ENCODE measurements at places on chromosomes 5 and 9. TPM values are rescaled to one million over a fixed set of nuclear protein-coding genes. Genes with fewer than 3 reads are reported as not detected.
A peak's percentile ranks its signal among the peaks of the same experiment; 100 is the strongest.

TBC1D2 gene
- 16.6 TPM for total RNA-seq

PCDHA3 gene
- 0.06 TPM for total RNA-seq

GPR150 gene
- not detected for total RNA-seq

ACSL6 gene
- total RNA-seq: not detected

PCDHB9 gene
- total RNA-seq: not detected

AIF1L gene
- 52.5 TPM for total RNA-seq

DNA sequence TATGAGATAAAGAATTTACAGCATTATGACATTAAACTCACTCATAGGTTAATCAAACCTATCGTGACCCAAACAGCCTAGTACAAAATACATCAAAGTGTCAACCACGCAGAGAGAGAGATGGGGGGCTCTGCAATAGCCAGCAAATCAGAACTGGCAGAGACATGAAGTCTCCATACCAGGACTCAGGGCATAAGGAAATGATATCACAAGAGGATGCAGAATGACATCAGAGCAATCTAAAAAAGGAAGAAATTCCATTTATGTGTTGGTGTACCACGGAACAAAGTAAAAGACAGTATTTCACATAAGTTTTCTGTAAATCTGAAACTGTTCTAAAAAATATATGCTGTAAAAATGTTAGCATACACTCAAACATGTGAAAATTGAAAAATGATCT lies 24.6 kb downstream of the BICD2 start:
- DNase-seq: no peak

DNA sequence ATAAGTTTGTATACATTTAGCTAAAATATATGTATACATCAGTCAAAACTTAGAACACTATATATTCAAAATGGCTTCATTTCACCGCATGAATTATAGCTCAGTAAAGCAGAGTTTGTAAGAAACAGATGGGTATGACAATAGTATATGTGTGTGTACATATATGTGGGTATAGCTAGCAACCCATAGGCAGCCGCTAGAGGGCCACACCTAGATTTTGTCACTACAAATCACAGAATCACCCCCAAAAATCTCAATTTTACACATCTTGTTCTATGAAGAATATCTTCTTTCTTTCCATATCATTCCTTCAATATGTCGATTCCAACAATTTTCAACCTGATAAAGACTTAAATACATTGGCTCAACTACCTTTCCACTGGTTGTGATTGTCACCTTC lies 357.8 kb upstream of the CCNG1 start:
- DNase-seq: no peak

DNA sequence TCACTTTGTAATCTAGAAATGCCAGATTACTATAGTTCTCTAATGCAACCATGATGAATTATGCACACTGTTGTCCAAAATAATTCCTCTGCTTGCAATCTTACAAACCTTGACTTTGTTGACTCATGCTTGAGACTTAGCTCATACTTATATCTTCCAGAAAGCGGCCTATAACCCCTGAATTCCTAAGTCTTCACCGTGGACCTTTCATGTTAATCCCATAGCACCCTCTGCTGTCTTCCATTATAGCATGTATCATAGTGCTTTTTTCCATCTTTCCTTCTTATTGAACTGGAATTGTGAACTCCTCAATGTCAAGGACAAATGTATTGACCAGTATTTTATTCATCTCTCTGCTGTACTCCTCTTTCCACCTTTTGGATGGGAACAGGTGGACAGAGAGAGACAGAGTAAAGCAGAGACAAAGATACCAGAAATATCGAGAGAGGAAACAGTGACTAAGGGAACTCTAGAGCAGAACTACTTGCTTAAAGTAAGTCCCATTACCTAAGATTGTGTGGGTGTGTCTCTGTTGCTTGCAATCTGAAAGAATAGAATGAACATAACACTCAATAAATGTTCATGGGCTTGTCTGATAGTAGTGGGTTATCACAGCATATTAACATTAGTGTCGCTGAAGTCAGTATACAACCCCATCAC lies 110.0 kb downstream of the LURAP1L start:
- peak; percentile 62 for DNase-seq

GRCh38 chr5:72920690-72921502 lies 34.9 kb upstream of the FCHO2 start:
- DNase-seq: peak; percentile 7

- DNase-seq: no peak
These were observed 309.2 kb upstream of the IRX4 start for GRCh38 chr5:2191972-2192371.

GRCh38 chr5:2038321-2039179 lies 155.8 kb upstream of the IRX4 start:
- DNase-seq: no peak

GRCh38 chr9:127838375-127839078 lies 15.9 kb downstream of the ENG start:
- peak; percentile 32 for DNase-seq

GRCh38 chr5:15338546-15338945 lies 161.4 kb upstream of the FBXL7 start:
- no peak for DNase-seq

DNA sequence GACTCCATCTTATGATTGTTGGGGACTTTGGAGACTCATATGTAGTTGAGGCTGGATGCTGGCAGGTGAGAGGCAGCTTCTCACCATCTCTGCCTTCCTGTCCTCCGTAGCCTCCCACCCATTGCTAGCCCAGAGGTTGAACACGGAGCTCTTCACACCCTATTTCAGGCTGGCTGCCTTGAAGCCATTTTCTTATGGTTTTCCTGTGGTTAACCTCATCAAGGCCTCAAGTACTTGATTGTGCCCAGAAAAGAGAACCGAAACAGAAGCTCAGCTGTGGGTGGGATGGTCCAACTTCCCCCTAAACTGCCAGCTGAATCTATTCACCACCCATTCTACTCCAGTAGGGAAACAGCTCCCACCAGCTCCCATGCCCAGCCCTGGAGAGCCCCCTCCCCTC lies 102.9 kb downstream of the LIFR start:
- DNase-seq: no peak

DNA sequence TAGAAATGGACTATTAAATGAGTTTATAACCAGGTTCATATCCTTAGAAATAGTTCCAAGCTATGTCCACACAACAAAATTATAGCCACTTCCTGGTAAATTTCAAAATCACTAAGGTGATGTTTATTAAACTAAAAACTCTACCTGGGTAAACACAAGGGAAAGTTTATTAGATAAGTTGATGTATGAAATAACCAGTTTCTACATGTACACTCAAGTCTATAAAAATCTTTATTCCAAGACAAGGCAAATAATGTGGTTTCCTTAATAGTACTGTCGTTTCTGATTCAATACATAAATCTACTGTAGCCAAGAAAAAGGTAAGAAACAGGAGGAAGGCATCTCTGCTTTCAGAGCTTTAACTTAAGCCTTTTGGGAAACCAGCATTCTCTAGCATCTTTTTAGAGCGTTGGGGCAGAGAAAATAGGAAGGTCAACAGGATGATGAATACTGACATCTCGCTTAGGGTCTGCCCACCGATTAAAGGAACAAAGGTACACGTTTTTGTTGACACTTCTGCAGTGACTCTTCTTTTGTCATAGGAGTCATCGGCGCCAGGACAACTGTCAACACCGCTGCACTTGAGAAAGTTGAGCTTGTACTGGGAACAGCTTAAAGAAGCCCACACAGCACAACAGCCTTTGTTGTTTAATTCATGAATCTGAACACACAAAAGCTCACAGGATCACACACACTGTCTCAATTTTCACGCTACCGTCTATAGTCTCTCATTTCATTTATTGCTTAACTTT lies 513.6 kb downstream of the SLCO4C1 start:
- no peak for DNase-seq

- no peak for DNase-seq
These were observed 45.3 kb downstream of the ARHGAP26 start for GRCh38 chr5:142815469-142815868.

DNA sequence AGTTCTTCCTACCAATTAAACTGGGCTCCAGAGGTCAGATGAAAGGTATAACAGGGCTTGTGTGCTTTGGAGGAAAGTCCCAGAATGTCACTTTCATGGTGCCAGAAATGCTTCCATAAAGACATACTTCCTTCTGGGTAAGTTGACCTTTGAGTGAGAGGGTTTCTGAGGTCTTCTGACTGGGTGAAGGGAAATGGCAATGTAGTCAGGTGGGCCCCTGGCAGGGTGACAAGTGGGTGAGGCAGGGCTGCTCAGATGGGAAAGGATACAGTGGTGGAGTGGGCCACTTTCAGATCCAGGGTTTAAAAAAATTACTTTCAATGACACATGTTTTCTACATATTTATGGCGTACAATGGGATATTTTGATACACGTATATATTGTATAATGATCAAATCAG lies 136.5 kb upstream of the PITX1 start:
- DNase-seq: no peak

DNA sequence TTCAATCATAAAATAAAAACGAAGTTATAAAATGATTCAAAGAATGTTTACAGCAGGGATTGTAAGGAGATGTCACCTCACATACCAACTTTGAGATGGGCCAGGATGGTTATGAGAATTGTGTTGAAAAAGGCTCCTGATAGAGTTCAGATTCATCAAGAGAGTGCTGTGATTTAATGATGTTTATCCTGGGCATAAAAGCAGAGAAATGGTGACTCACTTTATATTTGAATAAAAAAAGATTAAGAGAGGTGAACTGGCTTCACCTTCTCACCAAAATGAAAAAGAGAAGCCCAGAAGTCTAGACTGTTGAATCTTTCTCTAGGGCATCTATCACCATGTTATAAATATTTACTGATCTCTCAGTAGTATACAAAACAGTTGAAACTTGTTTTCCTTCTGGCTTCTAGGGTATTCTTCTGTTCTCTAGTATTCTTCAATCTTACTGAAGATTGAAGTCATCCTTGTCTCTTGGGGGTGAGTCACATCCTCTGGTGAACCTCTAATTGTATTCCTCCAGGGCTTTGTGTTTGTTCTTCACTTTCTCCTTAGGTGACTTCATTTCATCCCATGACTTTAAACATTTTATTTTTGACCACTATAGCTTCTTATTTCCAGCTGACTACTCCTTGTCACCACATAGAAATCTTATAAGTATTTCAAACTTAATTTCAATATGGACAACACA lies 1237.3 kb upstream of the C9orf72 start:
- peak; percentile 83 for DNase-seq

DNA sequence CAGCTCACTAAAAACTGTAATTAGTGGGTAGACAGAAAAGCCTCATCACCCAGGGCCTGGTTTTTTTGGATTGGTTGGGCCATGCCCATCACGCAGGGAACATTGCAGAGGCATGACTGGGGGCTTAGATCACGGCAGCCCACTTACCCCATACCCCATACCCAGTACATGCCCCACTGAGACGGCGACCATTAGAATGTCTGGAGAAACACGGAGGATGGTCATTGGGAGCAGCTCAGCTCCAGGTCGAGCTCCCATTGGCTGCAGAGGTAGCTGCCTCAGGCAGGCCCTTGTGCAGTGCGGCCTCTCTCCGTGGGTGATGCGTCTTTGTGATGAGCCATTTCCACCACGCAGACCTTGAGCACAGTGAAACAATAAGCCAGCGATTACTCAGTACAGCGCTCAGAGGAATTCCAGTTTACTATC lies 204.0 kb downstream of the GADD45G start:
- no peak for DNase-seq

- no peak for DNase-seq
These were observed 122.7 kb downstream of the FSTL4 start for GRCh38 chr5:133489632-133490031.

GRCh38 chr9:123771690-123772089 lies 158.2 kb downstream of the DENND1A start:
- no peak for DNase-seq

DNA sequence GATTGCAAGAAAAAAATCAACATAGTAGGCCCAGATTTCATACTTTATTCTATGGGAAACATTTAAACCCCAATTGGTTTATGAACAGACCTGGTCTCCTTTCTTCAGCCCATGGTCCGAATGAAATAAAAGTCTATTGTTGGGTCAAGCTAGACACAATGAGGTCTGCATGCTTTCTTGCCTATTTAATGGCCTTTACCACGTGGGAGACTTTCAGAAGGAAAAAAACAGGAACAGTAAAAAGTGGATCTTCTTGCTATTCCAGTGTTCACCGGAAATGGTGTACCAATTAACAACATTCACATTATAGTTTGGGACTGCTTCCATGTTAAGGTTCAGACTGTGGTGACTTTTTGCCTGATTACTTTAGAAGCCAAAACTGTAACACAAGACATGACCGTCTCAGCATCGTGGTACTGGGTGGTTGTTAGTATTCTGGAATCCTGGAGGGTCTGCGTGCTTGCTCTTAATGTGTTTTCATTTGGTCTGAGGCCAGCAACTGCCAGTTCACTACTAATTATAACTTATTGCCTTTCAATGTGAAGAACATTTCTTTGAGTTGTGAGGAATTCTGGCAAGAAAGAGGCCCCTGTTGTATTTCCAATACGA lies 85.4 kb upstream of the PRRC1 start:
- DNase-seq: no peak

DNA sequence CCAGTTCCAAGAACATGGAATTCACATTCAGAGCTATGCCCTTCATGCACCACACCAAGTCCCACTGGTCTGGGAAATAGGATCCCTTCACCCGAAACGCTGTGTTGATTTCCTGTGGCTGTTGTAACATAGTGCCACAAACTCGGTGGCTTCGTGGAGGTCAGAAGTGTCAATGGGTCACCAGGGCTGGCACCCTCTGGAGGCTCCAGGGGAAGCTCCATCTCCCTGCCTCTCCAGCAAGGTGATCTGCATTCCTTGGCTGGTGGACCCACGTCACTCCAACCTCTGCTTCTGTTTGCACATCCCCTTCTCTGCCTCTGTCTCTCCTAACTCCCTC lies 28.9 kb upstream of the ALDH1B1 start:
- DNase-seq: no peak

GRCh38 chr5:132813599-132814502 lies 749 bp downstream of the SOWAHA start:
- no peak for DNase-seq

DNA sequence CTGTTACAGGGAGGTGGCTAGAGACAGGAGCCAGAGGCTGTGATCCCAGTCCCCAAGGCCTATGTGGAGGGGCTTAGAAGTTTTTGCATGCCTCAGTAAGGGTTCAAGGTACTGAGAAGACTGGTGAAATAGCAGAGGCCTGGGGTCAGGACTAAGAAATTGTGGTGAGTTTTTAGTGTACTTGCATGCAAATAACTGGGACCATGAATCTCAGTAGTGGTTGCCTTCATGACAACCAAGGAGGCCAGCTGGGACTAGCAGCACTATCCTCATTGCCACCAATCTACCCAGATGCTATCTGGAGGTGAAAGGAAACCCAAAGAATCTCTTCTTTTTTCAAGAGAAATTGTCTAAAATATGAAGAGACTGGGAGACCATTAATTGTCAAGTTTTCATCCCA lies 395.1 kb downstream of the CETN3 start:
- DNase-seq: no peak

DNA sequence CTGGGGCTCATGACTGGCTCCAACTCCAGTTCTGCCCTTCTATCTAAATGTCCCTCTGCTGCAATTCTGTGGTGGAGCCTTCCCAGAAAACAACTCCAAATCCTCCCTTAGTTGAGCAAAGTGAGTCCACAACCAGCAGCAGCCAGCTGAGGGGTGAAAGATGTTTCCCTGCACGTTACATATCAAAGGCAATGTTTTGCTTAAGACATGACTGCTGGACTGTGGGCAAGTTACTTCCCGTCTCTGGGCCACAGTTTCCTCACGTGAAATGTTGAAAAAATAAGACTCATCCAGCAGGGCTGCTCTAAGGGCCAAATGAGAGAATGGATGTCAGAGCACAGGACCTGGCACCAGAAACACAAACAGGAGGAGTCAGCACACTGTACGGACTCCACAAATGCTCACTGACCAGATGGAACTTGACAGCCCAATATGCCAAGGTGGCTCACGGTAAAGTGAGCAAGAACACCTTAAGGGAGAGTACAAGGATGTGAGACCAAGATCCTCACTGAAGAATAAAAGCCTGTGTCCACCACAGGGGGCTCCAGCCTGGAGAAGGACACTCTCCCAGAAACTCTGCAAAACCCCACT lies 138.4 kb upstream of the ABCA1 start:
- DNase-seq: no peak

Measured in epithelial cell of proximal tubule (primary cell).